Liver (tissue), 10 donors: ENCODE measurements at places on chromosomes 2 and 18.

- no peak for DNase-seq
Measured at GRCh38 chr2:74206180-74206688, 7.8 kb downstream of the MTHFD2 start.

GRCh38 chr2:144374163-144374661 is 145.7 kb downstream of the ZEB2 start:
- DNase-seq, result no peak

DNA sequence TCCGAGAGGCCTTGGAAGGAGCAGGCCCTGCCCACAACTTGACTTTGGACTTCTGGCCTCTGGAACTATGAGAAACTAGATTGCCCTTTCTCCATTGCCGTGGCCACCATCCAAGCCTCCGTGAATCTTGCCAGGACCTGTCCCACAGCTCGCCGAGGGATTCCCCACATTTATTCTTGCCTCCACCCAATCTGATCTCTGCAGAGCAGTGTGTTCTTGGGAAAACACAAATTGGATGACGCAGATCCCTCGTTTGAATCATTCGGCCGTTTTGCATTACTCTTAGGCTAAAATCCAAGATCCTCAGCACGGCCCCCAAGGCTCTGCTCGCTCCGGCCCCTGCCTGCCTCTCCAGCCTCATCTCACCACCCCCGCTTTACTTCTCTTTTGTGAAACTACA is 364.2 kb downstream of the ZNF516 start:
- no peak for DNase-seq

- no peak for DNase-seq
Measured at GRCh38 chr2:28233164-28233676, 159.4 kb upstream of the FOSL2 start.

DNA sequence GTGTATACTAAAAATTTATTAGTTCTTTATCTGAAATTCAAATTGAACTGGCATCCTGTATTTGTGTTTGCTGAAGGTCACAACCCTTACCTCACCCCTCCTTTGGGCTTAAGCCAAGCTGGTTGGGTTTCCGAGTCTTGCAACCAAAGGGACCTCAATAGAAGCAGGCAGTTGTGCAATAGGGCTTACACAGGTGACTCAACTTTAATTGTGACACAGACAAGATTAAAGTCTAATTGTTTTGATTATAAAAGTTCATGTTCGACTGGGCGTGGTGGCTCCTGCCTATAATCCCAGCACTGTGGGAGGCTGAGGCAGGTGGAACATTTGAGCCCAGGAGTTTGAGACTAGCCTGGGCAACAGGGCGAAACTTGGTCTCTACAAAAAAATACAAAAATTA is 71.5 kb downstream of the RAB31 start:
- DNase-seq, result no peak

DNA sequence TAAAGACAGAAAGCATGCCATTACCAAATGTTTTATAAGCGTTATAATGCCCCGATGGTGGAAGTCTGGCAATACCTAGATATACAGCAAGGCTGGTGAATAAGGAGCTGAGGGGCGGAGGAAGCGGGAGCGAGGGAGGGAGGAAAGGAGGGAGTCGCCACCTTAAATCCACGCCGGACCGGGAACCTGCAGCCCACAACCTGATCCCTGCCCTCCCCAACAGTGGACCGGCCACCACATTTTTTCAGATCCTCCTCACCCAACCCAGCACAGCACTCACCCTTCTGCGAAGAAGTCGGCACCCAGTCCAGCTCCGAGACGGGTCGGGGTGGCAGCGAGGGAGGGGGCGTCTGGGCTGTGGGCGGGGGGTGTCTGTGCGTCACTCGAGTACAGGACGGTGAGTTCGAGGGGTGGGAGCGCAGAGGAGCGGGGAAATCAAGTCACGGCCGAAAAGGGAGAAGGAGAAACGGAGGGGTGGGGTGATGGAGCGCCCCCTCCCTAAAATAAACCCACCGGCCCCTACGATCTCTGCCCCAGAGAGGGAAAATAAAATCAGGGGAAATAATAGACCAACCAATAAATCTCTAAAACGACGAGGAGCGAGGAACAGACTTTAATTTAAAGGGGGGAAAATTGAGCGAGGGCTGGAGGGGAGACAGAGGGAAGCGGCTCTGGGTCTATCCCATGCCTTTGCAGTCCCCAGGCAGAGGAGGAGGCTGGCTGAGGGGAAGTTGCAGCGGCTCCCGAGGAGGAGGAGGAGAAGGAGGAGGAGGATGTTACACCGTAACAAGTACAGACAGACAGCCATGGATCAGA is 96.5 kb upstream of the SERTAD2 start:
- DNase-seq, result peak; percentile 44

DNA sequence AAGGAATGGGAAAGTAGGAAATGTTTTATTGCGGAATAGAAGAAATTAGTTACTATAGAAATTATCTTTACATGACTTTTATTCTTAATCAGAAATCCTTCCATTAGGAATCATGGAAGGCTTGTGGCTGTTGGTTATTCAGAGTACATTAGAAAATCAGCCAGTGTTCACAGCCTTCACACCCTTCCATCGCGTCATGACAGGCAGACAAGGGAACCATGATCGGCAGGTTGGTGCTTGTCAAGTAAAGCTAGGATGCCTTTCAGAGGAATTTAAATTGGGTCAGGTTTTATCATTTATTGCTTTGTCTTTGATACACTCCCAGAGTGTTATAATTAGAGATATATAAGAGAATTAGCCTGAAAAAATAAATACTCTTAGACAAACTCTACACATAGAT is 400.6 kb downstream of the THSD7B start:
- DNase-seq, result no peak

GRCh38 chr2:719191-719590 is 42.0 kb upstream of the TMEM18 start:
- no peak for DNase-seq

DNA sequence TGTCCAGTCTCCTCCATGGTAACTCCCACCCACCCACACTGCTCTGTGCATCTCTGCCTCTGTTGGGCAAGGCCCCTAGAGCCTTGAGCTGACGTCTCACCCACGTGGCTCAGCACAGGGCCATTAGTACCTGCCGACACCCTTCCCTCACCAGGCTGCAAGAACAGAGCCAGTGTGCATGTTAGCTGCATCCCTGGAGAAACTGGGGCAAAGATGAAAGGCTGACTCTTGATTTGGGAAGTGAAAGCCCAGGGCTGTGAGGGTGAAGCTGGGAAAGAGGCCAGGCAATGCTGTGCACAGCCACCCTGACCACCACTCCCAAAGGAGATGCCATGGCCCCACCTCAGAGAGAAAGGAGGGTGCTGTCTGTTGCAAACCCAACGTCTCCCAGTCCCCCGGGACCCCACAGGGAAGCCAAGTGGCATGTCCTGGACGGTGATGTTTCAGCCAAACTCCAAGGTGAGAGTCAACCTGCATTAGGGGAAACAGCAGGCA is 20.0 kb upstream of the HPCAL1 start:
- DNase-seq, result no peak

GRCh38 chr18:1227025-1227424 is 322.4 kb downstream of the ADCYAP1 start:
- DNase-seq, result no peak

GRCh38 chr2:68411397-68412126 is 46.5 kb downstream of the PLEK start:
- DNase-seq, result no peak

GRCh38 chr2:174827371-174828369 is 63.4 kb upstream of the CHRNA1 start:
- no peak for DNase-seq

DNA sequence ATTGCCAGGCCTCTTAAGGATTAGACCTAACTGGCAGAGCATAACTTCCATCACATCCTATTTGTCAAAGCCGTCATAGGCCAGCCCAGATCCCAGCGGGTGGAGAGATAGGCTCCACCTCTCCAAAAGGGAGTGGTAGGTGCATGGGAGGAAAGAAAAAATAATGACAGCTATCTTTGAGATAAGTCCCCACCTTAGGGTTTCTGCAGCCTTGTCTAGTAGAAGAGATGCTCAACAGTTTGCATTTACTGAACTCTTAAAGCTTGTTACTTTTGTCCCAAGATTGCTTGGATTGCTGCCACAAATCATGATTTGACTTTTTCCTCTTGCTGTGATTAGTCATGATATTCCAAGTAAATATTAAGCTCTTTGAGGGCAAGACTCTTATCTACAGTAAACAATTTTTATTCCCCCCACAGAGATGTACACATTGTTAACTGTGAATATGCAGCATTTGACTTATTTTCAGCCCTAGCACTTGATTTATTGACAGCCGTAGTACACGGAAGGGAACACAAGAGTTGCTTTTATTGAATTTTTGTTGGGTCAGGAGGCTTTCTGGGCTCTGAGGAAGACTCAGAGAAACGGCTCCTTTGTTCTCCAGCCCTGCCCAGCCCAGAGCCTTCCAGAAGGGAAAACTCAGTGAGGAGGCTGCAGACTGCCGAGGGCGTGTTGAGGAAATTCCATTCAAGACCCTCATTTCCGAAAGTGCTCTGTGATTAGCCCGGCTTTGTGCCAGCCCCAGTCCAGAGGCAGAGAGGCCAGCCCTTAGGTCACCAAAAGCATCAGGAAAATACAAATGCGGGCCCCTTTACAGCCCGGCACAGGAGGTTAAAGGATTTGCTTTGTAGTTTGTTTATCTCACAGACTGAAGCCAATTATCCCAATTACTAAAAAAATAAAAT is 75.5 kb upstream of the ZNF532 start:
- no peak for DNase-seq

GRCh38 chr2:107282135-107282534 is 396.2 kb upstream of the ST6GAL2 start:
- no peak for DNase-seq

DNA sequence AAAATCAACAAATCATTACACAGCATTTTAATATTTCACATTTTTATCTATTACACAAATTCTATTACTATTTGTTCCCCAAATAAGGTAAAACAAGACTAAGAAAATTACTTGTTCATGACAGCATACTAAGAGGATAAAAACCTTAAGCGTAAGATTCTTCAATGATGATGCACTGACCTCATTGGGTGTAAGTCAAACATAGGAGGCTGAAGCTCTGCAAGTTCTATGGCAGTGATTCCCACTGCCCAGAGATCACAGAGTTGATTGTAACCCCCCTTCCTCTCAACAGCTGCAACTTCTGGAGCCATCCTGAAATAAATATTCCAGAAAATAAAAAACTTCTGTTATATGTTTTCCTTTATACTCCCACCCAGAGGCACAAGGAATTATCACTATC is 82.2 kb upstream of the CDKL4 start:
- no peak for DNase-seq

DNA sequence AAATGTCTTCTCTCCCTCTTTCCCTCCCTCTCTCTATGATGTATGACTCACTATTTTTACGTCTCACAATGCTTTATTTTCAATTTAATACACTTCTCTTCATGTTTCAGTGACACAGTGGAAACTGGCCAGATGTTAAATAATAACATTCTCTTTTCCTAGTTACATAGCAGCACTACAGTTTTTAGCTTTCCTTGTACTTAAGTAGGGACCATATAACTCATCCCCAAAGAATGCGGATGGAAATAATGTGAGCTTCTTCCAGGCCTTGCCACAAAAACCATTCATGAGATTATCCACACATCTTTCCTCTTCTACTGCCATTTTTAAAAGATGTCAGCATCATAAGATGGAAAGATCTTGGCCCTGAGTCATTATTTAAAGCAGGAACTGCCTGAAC is 789.4 kb downstream of the LRP1B start:
- DNase-seq, result no peak

- no peak for DNase-seq
Measured at GRCh38 chr2:157375384-157375783, 49.8 kb upstream of the ERMN start.

- DNase-seq, result no peak
Measured at GRCh38 chr18:41009926-41010325, 945.1 kb upstream of the PIK3C3 start.

- no peak for DNase-seq
Measured at GRCh38 chr2:225055714-225056113, 13.4 kb upstream of the DOCK10 start.

GRCh38 chr2:215966274-215966673 is 47.1 kb downstream of the MREG start:
- no peak for DNase-seq

- no peak for DNase-seq
Measured at GRCh38 chr2:28274911-28275685, 117.6 kb upstream of the FOSL2 start.

DNA sequence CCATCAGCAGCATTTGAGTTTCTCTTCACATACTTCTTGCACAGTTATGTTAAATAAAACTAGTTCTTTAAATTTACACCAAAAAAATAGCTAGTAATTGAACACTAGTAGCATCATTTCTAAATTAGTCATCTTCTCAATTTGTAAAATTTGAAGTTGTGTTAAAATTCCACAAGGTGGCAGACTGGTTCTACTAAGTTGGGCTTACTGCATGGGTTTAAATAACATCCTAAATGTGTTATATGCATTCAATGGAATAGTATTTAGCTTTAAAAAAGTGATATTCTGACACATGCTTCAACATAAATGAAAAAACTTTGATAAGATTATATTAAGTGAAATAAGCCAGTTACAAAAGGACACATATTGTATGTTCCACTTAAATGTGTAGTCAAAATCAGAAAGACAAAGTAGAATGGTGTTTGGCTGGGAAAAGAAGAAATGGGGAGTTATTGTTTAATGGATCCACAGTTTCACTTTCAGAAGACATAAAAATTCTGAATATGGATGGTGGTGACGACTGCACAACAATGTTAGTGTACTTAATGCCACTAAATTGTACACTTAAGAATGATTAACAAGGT is 28.7 kb upstream of the RPRD1A start:
- no peak for DNase-seq

- no peak for DNase-seq
Measured at GRCh38 chr2:22600999-22601398, 784.0 kb upstream of the KLHL29 start.

- no peak for DNase-seq
Measured at GRCh38 chr2:118806797-118807667, 40.4 kb downstream of the EN1 start.

DNA sequence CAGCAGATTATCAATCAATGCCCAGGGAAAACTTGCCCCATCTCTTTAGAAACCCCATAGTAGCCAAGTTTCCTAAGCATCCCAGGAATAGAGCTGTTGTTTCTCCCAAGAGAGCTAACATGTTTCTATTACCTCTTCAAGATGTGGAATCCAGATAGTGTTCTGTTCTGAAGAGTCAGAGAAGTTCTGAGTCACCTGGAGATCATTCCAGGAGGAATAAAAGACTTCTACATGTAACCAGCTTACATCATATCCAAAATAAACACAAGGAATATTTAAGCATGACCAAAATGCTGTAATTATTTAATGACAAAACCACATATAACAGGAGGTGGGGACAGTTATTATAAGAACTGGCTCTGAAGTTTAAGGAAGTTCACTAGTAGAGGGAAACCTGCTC is 51.0 kb upstream of the GORASP2 start:
- no peak for DNase-seq

DNA sequence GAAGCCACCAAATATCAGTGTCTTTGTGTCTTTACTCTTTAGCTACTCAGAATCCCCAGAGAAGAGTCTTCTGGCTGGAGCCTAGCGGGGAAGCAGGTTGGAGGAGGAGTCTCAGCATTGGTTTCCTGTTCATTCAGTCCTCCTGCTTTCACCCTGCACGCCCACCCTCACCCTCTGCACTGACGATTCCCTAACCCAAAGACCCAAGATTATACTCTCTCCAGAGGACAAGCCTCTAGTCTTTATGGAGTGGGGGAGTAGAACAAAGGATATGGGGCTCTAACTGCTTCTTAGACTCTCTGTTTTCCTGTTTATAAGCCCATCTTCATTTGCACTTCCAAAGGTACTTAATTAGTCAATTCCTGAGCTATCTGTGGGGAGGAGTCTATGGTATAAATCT is 338.8 kb downstream of the AGPS start:
- no peak for DNase-seq
